ENCODE measurements at places on chromosomes 11 and 22. TPM values are rescaled to one million over a fixed set of nuclear protein-coding genes. Genes with fewer than 3 reads are reported as not detected.

APOL4 gene
- total RNA-seq: not detected

SLC1A2 gene
- 0.06 TPM for total RNA-seq

PRR5L gene
- 10.9 TPM for total RNA-seq

FGF3 gene
- not detected for total RNA-seq

MPPED1 gene
- not detected for total RNA-seq

PKDREJ gene
- total RNA-seq: not detected

ZP1 gene
- total RNA-seq: 0.09 TPM

SULT4A1 gene
- total RNA-seq: not detected

ARCN1 gene
- total RNA-seq: 87.1 TPM

APOL5 gene
- total RNA-seq: not detected

OR8G5 gene
- total RNA-seq: not detected

CRY2 gene
- 3.8 TPM for total RNA-seq

HIC2 gene
- 2.7 TPM for total RNA-seq

IGSF22 gene
- not detected for total RNA-seq

CRYAB gene
- 6.0 TPM for total RNA-seq

TRIM48 gene
- not detected for total RNA-seq

IGSF9B gene
- total RNA-seq: 1.7 TPM

USP2 gene
- 0.53 TPM for total RNA-seq

KRTAP5-9 gene
- not detected for total RNA-seq

RAB36 gene
- total RNA-seq: 7.6 TPM

TRPM5 gene
- total RNA-seq: not detected

TESMIN gene
- total RNA-seq: 5.9 TPM

OR5A1 gene
- total RNA-seq: not detected

CNIH2 gene
- 1.6 TPM for total RNA-seq

DERL3 gene
- total RNA-seq: 0.17 TPM

TH gene
- total RNA-seq: 0.23 TPM

BEST1 gene
- 2.5 TPM for total RNA-seq

NXPE1 gene
- not detected for total RNA-seq

OR2AG2 gene
- total RNA-seq: not detected

MYO7A gene
- 1.2 TPM for total RNA-seq

PPP1R14B gene
- total RNA-seq: 222 TPM

LARGE1 gene
- 5.9 TPM for total RNA-seq

RELT gene
- total RNA-seq: 10.2 TPM

All from A549 treated with CORT108297 at 1 μM for 4 hours (cell line).